ENCODE measurements at places on chromosomes 12 and 14. TPM values are rescaled to one million over a fixed set of nuclear protein-coding genes. Genes with fewer than 3 reads are reported as not detected.

COCH gene
- total RNA-seq, result 1.7 TPM

RDH12 gene
- total RNA-seq, result not detected

NR4A1 gene
- total RNA-seq, result 6.5 TPM

TCHP gene
- 8.2 TPM for total RNA-seq

MYO1H gene
- total RNA-seq, result not detected

WNT1 gene
- not detected for total RNA-seq

ATF7IP gene
- 14.4 TPM for total RNA-seq

ANKRD33 gene
- under 0.01 TPM for total RNA-seq

BCAT1 gene
- total RNA-seq, result 186 TPM

TAPBPL gene
- 13.5 TPM for total RNA-seq

ACSM4 gene
- not detected for total RNA-seq

NRXN3 gene
- total RNA-seq, result 1.3 TPM

ASIC1 gene
- total RNA-seq, result 0.85 TPM

NXPH4 gene
- total RNA-seq, result 4.4 TPM

SLC38A4 gene
- total RNA-seq, result 0.28 TPM

IL26 gene
- total RNA-seq, result under 0.01 TPM

LRP1-AS gene
- total RNA-seq, result not detected

PRIMA1 gene
- not detected for total RNA-seq

PTPRQ gene
- total RNA-seq, result 0.38 TPM

CCDC197 gene
- not detected for total RNA-seq

NANOG gene
- total RNA-seq, result not detected

UBE3B gene
- 43.4 TPM for total RNA-seq

NRIP2 gene
- 0.28 TPM for total RNA-seq

HOXC12 gene
- total RNA-seq, result not detected

LMO3 gene
- total RNA-seq, result 0.56 TPM

CCDC88C gene
- 0.77 TPM for total RNA-seq

PLEKHG7 gene
- total RNA-seq, result not detected

ADAMTS20 gene
- not detected for total RNA-seq

SERPINA12 gene
- total RNA-seq, result not detected

LRRC43 gene
- 0.38 TPM for total RNA-seq

CHST11 gene
- 13.2 TPM for total RNA-seq

BCL7A gene
- total RNA-seq, result 7.0 TPM

CLEC4D gene
- total RNA-seq, result not detected

PPP1R1A gene
- not detected for total RNA-seq

AREL1 gene
- 21.7 TPM for total RNA-seq

ZNF839 gene
- 9.4 TPM for total RNA-seq

DEPDC4 gene
- total RNA-seq, result 1.7 TPM

C12orf60 gene
- 1.5 TPM for total RNA-seq

ENO2 gene
- total RNA-seq, result 66.8 TPM

PYM1 gene
- total RNA-seq, result 31.0 TPM

MSI1 gene
- not detected for total RNA-seq

ZBTB39 gene
- total RNA-seq, result 3.8 TPM

ENDOU gene
- not detected for total RNA-seq

C12orf54 gene
- not detected for total RNA-seq

ABHD4 gene
- total RNA-seq, result 24.8 TPM

MYF5 gene
- total RNA-seq, result not detected

GPR132 gene
- not detected for total RNA-seq

ASCL1 gene
- total RNA-seq, result not detected

CMAS gene
- 39.9 TPM for total RNA-seq

JDP2 gene
- 29.3 TPM for total RNA-seq

NOVA1 gene
- 2.5 TPM for total RNA-seq

MYG1 gene
- 38.6 TPM for total RNA-seq

KRT77 gene
- total RNA-seq, result not detected

KLRC2 gene
- total RNA-seq, result not detected

PTPRB gene
- total RNA-seq, result 25.7 TPM

REP15 gene
- total RNA-seq, result 2.9 TPM
